ENCODE measurements at places on chromosomes 5 and 9. TPM values are rescaled to one million over a fixed set of nuclear protein-coding genes. Genes with fewer than 3 reads are reported as not detected.

DNA sequence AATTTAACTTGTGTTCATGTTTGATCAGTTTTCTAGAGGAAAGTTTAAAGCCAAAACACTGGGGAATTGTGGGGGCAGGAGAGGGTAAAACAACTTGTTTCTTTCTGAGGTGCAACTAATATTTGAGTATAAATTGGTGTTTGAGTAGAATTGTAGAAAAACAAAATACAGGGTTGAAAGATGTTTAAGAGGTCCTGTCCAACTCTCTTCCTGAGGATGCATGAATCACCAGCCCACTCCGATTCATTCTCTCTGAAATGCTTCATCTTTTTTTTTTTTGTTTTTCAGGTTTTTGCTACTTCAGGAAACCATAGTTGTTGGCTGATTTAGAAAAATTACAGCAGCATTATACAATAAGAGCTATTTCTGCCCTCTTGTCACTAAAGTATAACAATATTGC lies 42.4 kb upstream of the TMC1 start:
- no peak for DNase-seq

GRCh38 chr5:133612249-133612860 lies at the start of gene FSTL4:
Gene FSTL4 (minus strand): TSS chr5:133612541.
- DNase-seq, result no peak

Gene POU5F2
- total RNA-seq, result 0.62 TPM

DNA sequence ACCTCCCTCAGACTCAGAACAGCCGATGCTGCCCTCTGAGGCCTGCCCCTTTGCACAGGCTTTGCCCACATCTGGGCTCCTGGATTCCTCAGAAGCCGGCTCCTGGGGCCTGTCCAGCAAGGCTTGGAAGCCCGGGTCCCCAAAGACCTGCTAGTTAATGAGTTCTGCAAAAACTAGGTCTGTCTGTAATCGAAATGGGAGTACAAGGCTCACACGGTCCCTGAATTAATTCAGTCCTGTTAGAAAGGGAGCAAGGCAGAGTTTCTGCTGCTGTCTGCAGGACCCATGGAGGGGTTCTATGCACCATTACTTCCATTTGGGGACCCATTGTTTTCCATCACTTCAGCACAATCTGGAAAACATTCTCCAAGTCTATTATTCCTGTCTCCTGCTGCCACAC lies 221.8 kb downstream of the MELK start:
- DNase-seq, result no peak

Gene LCN15
- not detected for total RNA-seq

GRCh38 chr5:164998590-164998989 lies 1493.2 kb downstream of the MAT2B start:
- DNase-seq, result no peak

DNA sequence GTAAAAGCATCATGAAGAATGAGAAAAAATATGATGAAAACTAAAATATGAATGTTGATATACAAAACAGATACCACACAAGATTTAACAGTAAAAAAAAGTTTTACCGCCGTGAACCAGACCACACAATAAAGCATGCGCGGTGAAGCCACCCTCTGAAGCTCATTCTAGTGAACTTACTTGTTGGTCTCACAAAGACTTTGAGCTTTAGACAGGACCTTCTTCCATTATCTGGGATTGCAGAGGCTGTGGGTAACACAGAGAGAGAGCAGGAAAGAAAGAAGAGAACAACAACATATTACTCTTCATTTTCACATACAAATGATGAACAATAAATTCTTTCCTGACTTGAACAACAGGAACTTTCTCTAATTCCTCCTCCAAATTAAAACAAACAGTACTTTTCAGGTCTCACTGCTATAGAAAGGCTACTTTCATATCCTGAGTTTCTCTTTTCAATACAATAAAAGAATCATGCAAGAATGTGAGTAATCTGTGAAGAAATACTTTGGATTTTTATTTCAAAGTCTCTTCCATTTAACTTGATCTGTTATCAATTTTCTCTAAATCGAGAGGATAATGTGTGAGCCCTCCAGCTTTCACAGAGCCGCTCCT lies 283.1 kb downstream of the EFNA5 start:
- no peak for DNase-seq

DNA sequence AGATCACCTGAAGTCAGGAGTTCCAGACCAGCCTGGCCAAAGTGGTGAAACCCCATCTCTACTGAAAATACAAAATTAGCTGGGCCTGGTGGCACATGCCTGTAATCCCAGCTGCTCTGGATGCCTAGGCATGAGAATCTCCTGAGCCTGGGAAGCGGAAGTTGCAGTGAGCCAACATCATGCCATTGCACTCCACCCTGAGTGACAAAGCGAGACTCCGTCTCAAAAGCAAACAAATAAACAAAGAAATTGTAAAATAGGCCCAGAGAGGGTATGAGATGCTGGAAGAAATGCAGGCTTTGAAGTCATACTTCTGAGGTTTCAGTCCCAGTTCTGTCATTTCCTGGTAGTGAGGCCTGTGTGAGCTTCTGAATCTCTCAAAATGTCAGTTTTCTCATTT lies 5.3 kb upstream of the ARHGEF37 start:
- no peak for DNase-seq

- no peak for DNase-seq
Observed at GRCh38 chr9:85639675-85640186, 102.0 kb downstream of the AGTPBP1 start.

GRCh38 chr9:3509926-3510325 lies 15.9 kb downstream of the RFX3 start:
- DNase-seq, result no peak

GRCh38 chr5:173895401-173896165 lies 7.4 kb downstream of the CPEB4 start:
- DNase-seq, result no peak

Gene SLC34A1
- not detected for total RNA-seq

- no peak for DNase-seq
Observed at GRCh38 chr5:59922220-59922619, 28.7 kb upstream of the PDE4D start.
